Type B pancreatic cell (in vitro differentiated cells): ENCODE measurements at places on chromosomes 16 and 17. TPM values are rescaled to one million over a fixed set of nuclear protein-coding genes. Genes with fewer than 3 reads are reported as not detected.

The EFNB3 gene
- total RNA-seq = 11.4 and 79.5 TPM in 2 replicates

The KCNJ18 gene
- not detected in 2 replicates for total RNA-seq

DNA sequence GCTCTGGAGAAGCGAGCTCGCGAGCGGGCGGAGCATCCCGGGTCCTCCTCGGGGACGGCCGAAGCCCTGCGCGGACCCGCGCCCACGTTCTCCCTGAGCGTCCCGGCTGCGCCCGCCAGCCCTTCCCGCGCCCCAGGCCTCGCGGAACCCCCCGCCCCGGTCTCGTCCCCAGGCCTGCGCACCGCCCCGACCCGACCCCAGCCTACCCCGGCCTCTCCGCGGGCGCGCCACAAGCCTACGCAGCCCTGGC is 159 bp downstream of the USP36 start:
- no peak for DNase-seq

The GPR179 gene
- 0.14 and 0.59 TPM in 2 replicates for total RNA-seq

- no peak for DNase-seq
These were observed 3.9 kb downstream of the CARMIL2 start for GRCh38 chr16:67648764-67649407.
